CD4-positive, alpha-beta T cell treated with Interleukin-4 for 1 hour (primary cell): ENCODE measurements at places on chromosomes 13 and 19.
A peak's percentile ranks its signal among the peaks of the same experiment; 100 is the strongest.

DNA sequence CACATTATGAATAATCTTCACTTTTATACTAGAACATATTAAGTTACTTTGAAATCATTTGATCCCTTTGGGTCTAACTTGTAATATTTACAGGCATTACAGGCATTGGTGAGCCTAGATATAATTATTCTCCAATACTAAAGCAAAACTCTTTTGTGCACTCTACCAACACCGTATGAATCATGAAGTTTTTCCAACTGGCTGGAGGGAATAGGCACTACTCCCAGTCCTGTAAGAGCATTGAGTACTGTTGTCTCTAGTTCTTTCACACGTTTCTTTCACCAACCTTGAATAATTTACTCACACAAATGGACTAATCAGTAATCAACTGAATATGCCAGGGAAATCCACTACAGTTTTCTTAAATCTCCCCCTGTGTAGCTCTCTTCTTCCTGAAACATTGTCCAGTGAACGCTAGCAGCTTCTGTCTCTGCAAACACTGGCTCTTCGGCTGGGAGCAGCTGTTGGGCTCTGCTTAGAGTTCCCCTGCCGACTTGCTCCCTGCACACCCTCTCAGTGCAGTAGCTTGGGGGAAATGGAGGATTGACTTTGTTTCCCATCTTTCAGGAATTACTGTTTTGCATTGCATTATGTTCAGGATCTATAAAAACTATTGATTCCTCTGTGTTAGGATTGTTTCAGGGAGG lies 476.7 kb downstream of the RFC3 start:
- DNase-seq = no peak

GRCh38 chr13:91318886-91319285 lies 28.6 kb upstream of the MIR17HG start:
- DNase-seq = no peak

DNA sequence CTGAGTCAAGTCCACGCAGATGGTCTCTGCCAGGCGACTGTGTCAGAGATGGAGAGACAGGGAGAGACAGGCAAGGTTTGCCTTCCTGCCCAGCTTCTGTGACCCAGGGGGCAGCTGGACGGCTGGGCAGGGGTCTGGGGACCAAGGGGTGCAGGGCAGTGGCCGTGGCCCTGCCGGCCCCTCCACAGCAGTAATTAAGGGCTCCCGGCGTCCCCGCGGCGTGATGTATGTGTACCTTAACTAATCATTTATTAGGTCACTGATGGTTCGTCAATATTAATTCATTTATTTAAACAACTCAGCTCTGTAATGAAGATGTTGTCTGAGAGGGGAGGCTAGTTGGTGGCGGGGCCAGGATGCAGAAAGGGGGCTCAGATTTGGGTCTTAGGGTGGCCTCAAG lies 28.6 kb upstream of the TCF3 start:
- DNase-seq = no peak

GRCh38 chr19:50590191-50590590 lies 22.0 kb upstream of the LRRC4B start:
- DNase-seq = no peak

DNA sequence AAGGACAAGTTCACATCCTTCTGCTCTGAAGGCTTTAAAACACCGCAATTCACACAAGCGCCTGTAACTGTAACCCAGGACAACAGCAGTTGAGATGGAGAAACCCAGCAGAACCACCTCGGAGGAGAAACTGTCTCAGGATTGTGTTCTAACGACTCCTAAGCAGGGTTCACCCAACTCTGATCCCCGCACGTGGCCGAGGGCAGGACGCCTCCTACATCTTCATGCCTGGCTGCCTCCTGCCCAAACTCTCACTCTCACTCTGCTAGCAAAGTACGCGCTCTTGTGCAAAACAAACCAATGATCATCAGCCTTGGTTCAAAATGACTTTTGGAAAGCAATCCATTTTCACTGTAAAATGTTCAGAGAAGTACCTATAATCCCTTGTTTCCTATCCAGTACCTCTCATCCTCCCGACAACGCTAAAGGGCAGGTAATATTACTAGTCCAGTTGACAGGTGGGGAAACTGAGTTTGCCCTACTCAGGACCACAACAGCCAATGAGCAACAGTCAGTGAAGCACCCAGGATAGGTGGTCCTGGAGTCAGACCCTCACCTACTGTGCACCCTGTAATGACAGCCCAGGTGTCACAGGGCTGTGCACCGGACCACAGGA lies 25.6 kb downstream of the EPS15L1 start:
- DNase-seq = no peak

GRCh38 chr19:12000152-12000981 lies 35.1 kb downstream of the ZNF433 start:
- DNase-seq = no peak

DNA sequence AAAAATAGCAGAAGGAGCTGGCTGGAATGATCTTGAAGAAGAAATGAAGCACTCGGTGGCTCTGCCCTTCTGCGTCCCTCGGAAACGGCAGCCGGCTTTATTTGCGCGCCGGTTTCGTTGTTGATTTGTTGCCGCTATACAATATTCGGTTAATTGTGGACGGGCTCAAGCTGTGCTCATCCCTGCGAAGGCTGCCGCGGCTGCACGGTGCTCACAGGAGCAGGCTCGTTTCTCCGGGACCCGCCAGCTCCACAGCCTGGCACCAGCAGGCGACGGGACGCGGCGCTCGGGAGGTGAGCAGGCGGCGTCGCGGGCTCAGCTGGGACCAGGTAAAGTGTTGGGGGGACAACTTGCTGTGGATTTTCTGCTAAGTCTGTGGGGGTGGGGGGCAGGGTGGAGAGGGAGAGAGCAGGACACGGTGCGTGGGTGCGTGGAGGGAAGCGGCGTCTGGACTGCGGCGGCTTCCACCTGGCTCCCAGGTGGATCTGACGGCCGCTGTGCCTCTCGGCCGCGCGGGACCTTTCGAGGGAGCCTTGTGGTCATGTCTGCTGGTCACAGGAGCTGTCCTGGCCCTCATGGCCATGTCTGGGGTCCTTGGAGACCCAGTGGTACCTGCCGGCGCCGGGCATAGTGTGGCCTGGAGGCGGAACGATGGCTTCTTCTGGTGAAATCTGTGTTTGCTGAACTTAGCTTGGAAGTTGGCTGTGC lies 90.9 kb downstream of the TEX29 start:
- DNase-seq = no peak

DNA sequence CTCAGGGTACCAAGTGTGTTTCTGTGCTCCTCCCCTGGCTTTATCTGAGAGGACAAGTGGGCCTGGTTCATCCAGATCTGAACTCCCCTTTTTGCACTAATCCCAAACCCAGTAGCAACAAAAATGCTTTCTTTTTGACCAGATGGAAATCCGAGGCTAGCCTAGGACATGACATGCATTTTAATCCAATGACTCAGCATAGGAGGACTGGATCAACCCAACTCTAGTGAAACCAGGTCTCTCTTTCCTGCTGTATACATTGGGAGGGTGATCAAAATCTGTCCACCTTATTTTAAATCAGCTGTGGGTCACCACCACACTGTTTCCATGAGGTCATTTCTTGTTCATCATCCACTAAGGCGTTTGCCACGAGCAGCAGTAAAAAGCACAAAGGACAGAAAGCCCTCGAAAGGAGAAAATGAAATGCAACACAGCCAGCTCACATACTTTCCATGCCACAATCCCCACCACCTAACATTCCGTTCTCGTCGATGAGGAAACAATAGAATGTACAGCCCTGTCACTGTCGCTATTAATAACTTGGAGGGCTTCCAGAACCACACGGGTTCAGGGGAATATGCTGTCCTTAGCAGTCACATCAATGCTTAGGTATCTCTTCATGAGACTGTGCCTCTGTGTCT lies 543.0 kb downstream of the IRS2 start:
- no peak for DNase-seq

DNA sequence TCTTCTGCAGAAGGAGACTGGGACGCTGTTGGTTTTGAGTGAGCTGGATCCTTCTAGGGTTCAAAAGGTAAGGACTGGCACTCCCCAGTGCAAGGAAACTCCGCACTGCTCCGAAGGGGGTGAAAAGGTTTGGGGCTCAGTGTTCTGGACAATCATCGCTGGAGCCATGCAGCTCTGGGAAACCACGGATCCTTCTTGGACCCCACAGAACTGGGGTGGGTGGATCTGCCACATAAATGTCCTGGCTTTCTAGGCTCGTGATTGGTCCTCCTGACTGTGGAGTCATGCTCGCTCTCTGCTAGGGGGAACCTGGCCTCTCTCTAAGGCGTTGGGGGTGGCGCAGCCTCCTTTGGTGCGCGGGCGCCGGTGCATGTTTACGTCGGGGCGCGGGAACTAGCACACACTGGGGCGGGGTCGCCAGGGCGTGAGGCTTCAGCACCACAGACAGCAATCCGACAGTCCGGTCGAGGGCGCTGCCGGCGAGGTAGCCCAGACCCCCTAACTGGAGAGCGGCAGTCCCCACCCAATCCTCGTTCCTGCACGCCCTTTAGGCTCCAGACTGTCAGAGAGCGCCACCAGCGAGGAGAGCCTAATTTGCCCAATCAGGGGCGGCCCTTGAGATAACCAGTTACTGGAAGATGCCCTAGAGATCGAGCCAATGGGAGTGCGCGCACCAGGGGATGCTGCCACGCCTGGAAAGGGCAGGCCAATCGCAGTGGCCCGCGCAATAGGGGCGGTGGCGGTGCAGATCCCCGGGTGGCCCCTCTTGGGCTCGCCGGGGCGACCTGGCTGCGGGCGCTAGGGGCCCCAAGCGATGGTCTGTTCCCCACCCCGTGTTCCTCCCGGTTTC lies 913 bp upstream of the ELAVL3 start:
- peak; percentile 70 for DNase-seq
